ENCODE measurements at places on chromosomes 11 and 22.

DNA sequence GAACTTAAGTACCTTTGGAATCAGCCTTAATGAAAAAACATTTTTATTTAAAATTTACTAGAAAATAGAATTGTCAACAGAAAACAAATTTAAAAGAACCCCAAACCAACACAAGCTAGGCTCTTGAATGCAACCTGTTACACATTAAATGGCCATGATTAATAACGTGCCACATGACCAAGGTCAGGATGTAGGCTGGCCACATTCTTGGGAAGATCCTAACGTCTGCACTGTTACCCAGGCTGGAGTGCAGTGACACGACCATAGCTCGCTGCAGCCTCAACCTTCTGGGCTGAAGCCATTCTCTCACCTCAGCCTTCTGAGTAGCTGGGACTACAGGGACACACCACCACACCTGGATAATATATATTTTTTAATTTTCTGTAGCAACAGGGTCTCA is 126.4 kb upstream of the APOA1 start:
- DNase-seq: no peak

DNA sequence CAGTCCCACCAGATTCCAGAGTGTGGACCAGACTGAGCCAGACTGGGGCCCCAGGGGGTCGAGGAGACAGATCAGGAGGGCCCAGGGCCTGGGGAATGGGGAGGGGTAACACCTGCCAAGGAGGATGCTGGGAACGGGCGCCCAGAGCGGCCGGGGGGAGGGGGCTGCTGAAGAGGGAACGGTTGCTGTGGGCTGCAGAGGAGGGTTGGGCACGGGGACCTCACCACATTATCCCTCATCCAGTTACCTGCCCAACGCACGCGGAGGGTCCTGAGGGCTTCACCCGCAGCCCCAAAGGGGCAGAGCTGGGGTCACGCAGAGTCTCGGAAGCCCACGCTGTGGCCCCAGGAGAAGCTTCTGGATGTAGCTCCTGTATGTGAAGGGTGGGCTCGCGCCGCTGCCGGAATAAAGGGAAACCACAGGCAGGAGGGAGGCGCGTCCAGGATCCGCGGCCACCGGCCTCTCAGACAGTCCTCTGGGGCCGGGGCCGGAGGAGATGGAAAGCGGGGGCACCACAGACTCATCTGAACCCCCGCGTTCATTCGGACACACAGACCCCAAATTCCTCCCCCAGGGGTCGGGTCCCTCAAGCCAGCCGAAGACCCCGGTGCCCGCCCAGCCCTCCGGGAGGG is 866 bp upstream of the SELENOO start:
- DNase-seq: peak; percentile 45

GRCh38 chr22:46748908-46749675 is 11.0 kb upstream of the CERK start:
- no peak for DNase-seq

GRCh38 chr11:105700271-105700670 is 90.4 kb downstream of the GRIA4 start:
- no peak for DNase-seq
